ENCODE measurements at places on chromosomes 3 and 15. TPM values are rescaled to one million over a fixed set of nuclear protein-coding genes. Genes with fewer than 3 reads are reported as not detected.

GRCh38 chr3:18840535-18841137 is 307.7 kb upstream of the KCNH8 start:
- DNase-seq = peak; percentile 39

The DUOX2 gene
- total RNA-seq = 6.9 TPM

The CD200 gene
- 0.45 TPM for total RNA-seq

DNA sequence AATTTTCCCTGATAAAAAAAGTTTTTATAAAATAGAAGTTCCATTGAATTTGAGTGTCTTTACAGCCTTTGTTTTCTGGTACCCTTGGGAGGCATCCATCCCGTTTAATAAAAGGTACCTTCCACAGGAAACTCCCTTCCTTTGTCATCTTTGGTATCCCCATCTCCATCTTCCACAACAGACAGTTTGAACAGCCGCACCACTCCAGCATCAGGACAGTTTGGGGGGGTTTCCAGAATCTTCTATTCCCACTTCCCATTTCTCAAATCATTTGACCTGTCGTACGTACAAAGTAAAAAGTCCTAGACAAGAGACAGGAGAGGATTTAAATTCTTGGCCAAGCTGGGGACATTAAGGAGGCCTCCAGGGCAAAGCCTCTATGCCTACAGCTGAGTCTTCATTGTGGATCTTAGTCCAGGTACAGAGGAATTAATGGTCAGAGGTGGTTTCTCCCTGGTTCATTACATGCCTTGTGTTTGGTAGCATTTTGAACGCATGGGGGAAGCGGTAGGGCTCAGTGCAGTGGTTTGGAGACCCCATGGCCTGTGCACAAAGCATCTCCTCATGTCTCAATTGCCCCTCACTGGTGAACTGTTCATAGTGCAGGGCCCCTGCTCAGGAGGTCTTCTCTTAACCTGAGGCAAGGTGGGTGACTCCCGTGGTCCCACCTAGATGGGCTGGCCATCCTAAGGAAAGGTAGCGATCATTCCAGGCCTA is 19.4 kb upstream of the BCL2A1 start:
- no peak for DNase-seq

DNA sequence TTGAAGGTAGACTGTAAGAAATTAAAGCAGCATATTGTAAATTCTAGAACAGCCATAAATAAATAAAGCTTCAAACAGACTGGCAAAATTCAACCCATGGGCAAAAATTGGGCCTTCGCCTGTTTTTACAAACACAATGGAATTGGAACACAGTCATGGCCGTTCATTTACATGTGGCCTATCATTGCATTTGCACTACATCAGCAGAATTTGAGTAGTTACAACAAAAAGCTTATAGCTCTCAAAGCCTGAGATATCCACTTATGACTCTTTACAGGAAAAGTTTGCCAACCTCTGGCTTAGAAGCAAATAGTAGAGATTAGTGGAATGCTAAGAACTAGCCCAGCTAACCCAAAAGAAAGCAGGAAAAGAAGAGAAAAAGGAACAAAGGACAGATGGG is 139.6 kb upstream of the SKOR1 start:
- no peak for DNase-seq

Measured in Caco-2 (cell line).